ENCODE measurements at places on chromosomes 6 and 20. TPM values are rescaled to one million over a fixed set of nuclear protein-coding genes. Genes with fewer than 3 reads are reported as not detected.
A peak's percentile ranks its signal among the peaks of the same experiment; 100 is the strongest.

GRCh38 chr20:63641792-63642523 lies 11.3 kb downstream of the STMN3 start:
- no peak overlapping the region for H3K27ac ChIP-seq
- no peaks in the 10 kb centered on the region for H3K36me3 ChIP-seq
- H3K4me3 ChIP-seq: peak overlapping the region; percentile 66
- H3K27me3 ChIP-seq: no peaks in the 10 kb centered on the region
- peak; percentile 92 for DNase-seq

DNA sequence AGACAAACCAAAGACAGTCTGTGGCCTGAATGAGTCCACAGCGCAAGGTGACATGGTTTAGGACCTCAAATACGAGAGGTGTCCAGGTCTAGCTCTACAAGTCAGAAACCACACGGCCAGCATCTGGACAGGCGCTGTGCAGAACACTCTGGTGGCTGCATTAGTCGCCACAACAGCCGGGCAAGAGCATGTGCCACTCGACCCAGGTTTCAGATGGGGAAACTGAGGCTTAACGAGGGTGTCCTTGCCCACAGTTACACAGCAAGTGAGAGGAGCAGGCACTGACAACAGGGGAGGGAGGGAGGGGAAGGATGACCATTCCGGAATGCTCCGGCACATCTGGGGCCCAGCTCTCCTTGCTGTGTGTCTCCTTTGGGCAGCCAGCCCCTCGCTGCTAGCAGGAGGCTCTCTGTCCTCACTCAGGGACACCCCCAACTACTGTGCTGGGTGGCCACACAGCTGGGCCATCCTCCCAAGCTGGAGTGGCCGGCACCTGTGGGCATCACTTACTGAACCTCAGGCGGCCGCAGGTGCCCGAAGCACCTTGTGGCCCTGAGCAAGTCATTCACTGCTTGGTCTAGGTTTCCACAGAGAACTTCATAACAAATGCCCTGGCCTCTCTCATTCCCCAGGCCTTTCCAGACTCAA lies 6.6 kb downstream of the DLL1 start:
- peaks cover 11% of the 10 kb centered on the region for H3K4me1 ChIP-seq
- H3K27me3 ChIP-seq: peaks cover 12% of the 10 kb centered on the region
- no peak overlapping the region for H3K27ac ChIP-seq
- peak; percentile 74 for DNase-seq
- H3K4me3 ChIP-seq: no peak overlapping the region
- H3K36me3 ChIP-seq: peaks cover 8% of the 10 kb centered on the region

DNA sequence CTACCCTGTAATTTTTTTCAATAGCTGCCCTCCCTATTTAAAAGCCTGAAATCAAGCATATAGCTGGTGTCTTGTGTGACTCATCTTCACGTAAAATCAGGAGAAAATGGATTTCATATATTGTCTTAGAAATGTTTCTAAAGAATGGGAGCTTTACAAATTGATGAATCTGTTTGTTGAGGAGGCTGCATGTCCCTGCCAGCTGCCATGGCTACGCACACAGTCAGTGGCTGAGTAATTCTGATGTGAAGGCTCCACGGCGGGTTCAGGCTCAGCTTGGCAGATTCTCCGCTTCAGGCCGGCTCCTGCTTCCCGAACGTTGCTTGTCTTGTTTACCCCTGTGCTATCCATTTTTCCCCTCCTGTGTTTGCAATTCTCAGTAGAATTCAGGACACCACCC lies 82.8 kb downstream of the CCDC170 start:
- H3K27me3 ChIP-seq: peaks cover 2% of the 10 kb centered on the region
- H3K27ac ChIP-seq: no peak overlapping the region
- no peak overlapping the region for H3K4me3 ChIP-seq
- H3K36me3 ChIP-seq: no peaks in the 10 kb centered on the region

GRCh38 chr6:42007286-42008137 lies 42.8 kb upstream of the TAF8 start:
- no peak overlapping the region for H3K27ac ChIP-seq
- H3K4me3 ChIP-seq: no peak overlapping the region
- no peaks in the 10 kb centered on the region for H3K27me3 ChIP-seq

DNA sequence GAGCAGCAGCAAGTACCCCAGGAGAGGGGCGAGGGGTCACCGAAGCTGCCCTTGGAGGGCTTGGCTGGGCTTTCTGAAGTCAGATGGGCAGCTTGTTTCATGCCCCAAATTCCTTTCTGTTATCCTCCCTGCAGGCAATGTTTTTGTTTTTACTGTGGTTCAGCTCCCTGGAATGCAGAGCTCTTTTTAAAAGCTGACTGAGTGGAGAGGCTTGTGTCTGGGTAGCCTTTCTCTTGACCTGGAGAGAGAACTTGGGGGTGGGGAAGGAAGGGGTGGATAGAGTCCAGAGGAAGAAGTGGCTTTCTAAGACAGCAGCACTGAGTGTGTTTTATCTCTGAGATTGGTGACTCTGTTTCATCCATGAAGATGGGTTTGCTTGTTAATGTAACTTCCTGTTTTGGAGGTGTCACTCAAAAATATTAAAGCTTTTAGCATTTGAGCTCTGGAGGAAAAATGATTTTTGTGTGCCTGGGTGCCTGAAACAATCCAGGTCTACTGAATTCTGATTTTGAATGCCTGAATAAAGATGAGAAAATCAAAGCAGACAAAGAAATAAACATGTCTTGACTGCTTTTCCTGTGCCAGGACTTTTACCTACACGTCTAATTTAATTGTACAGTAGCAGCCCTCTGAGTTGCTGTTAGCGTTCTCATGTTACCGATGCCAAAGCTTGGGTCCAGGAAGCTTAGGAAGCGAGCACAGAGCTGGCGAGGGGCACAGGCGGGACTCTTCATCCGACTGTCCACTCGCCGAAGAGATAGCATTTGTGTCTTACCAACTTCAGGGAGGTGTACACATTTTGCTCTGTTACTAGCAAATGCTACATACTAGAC lies 78.2 kb upstream of the EEF1E1 start:
- H3K4me1 ChIP-seq: peaks cover 60% of the 10 kb centered on the region
- H3K36me3 ChIP-seq: no peaks in the 10 kb centered on the region
- H3K27me3 ChIP-seq: peaks cover 7% of the 10 kb centered on the region
- H3K27ac ChIP-seq: peak overlapping the region; percentile 74
- no peak for DNase-seq

GRCh38 chr6:114707081-114707620 lies 364.3 kb upstream of the HS3ST5 start:
- H3K36me3 ChIP-seq: no peaks in the 10 kb centered on the region
- no peak for DNase-seq
- H3K4me1 ChIP-seq: peaks cover 7% of the 10 kb centered on the region
- peak overlapping the region; percentile 0 for H3K27ac ChIP-seq
- H3K4me3 ChIP-seq: no peak overlapping the region

DNA sequence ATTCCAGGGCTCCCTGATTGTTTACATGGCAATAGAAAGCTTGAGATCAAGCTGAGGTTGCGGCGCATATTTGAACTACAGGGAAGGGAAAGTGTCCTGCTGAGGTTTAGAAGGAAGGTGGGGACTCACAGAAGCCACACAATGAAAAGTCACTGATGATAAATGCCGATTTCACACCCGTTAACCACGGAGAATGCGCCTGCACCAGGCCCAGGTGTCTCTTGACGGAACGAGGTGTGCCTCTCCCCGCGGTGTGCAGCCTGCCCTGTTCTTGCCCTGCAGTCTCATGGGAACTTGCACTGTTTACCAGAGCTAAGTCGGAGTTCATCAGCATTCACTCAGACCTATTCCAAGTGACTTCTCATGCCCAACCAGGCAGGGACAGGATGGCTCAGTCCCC lies 90.3 kb downstream of the LY86 start:
- no peak overlapping the region for H3K27ac ChIP-seq
- H3K27me3 ChIP-seq: peaks cover 12% of the 10 kb centered on the region
- peaks cover 9% of the 10 kb centered on the region for H3K4me1 ChIP-seq

DNA sequence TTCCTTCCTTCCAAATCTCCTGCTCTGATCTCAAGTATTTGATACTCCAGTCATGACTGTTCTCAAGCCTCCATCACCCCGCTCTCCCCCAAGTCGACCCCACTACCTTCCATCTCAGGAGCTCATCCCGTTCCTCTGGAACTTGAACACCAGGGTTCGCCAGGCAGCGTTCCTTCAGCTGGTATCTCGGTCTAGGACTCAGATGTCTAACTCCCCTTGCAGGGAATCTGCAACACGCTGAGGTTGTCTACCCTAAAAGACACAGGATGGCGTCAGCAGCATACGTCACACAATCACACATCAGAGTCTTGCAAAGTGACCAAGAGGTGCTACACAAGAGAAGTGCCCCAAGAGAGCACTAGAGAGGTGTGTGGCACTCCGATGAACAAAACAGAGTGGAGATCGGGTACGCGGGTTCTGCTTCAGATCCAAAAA lies 706 bp downstream of the ZNF184 start:
- DNase-seq: no peak
- H3K4me1 ChIP-seq: peaks cover 43% of the 10 kb centered on the region
- H3K27ac ChIP-seq: peak overlapping the region; percentile 91
- no peaks in the 10 kb centered on the region for H3K27me3 ChIP-seq

GRCh38 chr6:35386989-35387388 lies 44.6 kb downstream of the PPARD start:
- H3K27ac ChIP-seq: no peak overlapping the region
- H3K4me1 ChIP-seq: peaks cover 15% of the 10 kb centered on the region
- no peak overlapping the region for H3K4me3 ChIP-seq
- no peak for DNase-seq
- no peaks in the 10 kb centered on the region for H3K27me3 ChIP-seq

- DNase-seq: no peak
- no peak overlapping the region for H3K4me3 ChIP-seq
- H3K36me3 ChIP-seq: peaks cover 16% of the 10 kb centered on the region
Measured at GRCh38 chr20:49560646-49561045, 7.3 kb downstream of the PTGIS start.

GRCh38 chr6:168464546-168464945 lies 23.6 kb downstream of the SMOC2 start:
- H3K4me1 ChIP-seq: no peaks in the 10 kb centered on the region
- DNase-seq: no peak
- peaks cover 6% of the 10 kb centered on the region for H3K27me3 ChIP-seq
- H3K4me3 ChIP-seq: no peak overlapping the region
- H3K36me3 ChIP-seq: no peaks in the 10 kb centered on the region
- H3K27ac ChIP-seq: no peak overlapping the region

GRCh38 chr6:163231356-163232014 lies 183.0 kb upstream of the QKI start:
- no peak overlapping the region for H3K4me3 ChIP-seq
- H3K27me3 ChIP-seq: peaks cover 12% of the 10 kb centered on the region
- H3K27ac ChIP-seq: no peak overlapping the region
- H3K4me1 ChIP-seq: peaks cover 4% of the 10 kb centered on the region
- no peaks in the 10 kb centered on the region for H3K36me3 ChIP-seq

DNA sequence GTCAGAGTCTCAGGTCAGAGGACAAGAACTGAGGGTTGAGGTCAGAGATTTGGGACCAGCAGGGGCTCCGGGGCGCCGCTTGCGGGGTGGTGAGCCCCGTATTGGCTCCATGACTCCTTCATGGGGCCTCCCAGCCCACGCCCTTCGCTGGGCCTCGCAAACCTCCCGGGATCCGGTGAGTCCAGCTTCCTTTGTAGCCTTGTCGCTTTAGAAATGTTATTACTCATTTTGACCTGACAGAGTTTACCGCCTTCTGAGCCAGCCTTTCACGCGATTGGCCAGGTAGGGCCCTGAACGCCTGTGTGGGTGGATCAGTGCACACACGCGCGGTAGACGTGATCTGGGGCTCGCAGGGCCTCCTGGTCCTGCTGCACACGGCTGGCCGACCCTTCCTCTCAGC lies 181.1 kb downstream of the ERMARD start:
- no peak for DNase-seq
- no peaks in the 10 kb centered on the region for H3K36me3 ChIP-seq
- no peaks in the 10 kb centered on the region for H3K4me1 ChIP-seq
- no peak overlapping the region for H3K4me3 ChIP-seq
- H3K27ac ChIP-seq: no peak overlapping the region

GRCh38 chr20:44851545-44851944 lies 34.0 kb upstream of the YWHAB start:
- H3K36me3 ChIP-seq: peaks cover 3% of the 10 kb centered on the region
- peak; percentile 27 for DNase-seq
- H3K4me3 ChIP-seq: no peak overlapping the region
- peaks cover 55% of the 10 kb centered on the region for H3K27me3 ChIP-seq
- H3K27ac ChIP-seq: no peak overlapping the region
- H3K4me1 ChIP-seq: no peaks in the 10 kb centered on the region

- no peak overlapping the region for H3K4me3 ChIP-seq
- H3K27ac ChIP-seq: no peak overlapping the region
- H3K4me1 ChIP-seq: no peaks in the 10 kb centered on the region
Measured at GRCh38 chr6:35552285-35552917, 39.7 kb upstream of the TULP1 start.

DNA sequence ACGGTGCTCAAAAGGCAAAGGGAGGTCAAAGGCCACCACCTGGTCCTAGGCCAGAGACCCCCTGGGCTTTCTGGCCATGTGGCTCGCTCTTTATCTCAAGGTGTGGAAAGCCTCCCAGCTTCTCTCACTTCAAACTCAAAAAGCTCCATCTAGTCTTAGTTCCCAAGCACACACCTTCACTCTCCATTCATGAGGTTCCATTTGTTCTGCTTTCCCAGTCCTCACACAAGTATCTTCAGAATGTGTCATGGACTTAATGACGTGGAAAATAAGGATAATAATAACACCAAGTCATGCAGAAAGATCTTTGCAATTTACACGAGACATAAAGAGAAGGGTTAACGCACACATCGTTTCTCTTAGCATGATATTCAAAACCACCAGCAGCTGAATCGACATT lies 219.3 kb downstream of the GMDS start:
- H3K4me1 ChIP-seq: peaks cover 34% of the 10 kb centered on the region
- DNase-seq: no peak
- no peaks in the 10 kb centered on the region for H3K36me3 ChIP-seq
- no peaks in the 10 kb centered on the region for H3K27me3 ChIP-seq

- peak overlapping the region; percentile 99 for H3K4me3 ChIP-seq
- H3K27me3 ChIP-seq: no peaks in the 10 kb centered on the region
- no peak for DNase-seq
- H3K4me1 ChIP-seq: peaks cover 32% of the 10 kb centered on the region
- peaks cover 18% of the 10 kb centered on the region for H3K36me3 ChIP-seq
Measured at GRCh38 chr6:32154514-32155161, 697 bp downstream of the PPT2 start.

- no peak for DNase-seq
- H3K4me1 ChIP-seq: no peaks in the 10 kb centered on the region
- H3K27me3 ChIP-seq: peaks cover 51% of the 10 kb centered on the region
- H3K4me3 ChIP-seq: no peak overlapping the region
Measured at GRCh38 chr20:2093159-2093781, 8.4 kb upstream of the STK35 start.

GRCh38 chr6:148359228-148359627 lies 16.6 kb downstream of the SASH1 start:
- H3K27me3 ChIP-seq: no peaks in the 10 kb centered on the region
- peaks cover 19% of the 10 kb centered on the region for H3K4me1 ChIP-seq
- DNase-seq: peak; percentile 27
- H3K4me3 ChIP-seq: no peak overlapping the region

- peaks cover 1% of the 10 kb centered on the region for H3K36me3 ChIP-seq
- peak overlapping the region; percentile 73 for H3K27ac ChIP-seq
- peaks cover 46% of the 10 kb centered on the region for H3K4me1 ChIP-seq
- no peaks in the 10 kb centered on the region for H3K27me3 ChIP-seq
Measured at GRCh38 chr6:12592634-12593033, 123.9 kb upstream of the PHACTR1 start.

Gene FAM217B
- 17.7 TPM for total RNA-seq

Gene EMILIN3
- total RNA-seq: 2.1 TPM

Gene SCGN
- total RNA-seq: not detected

All from osteocyte (in vitro differentiated cells).